Stimulated activated CD8-positive, alpha-beta memory T cell treated with anti-CD3 and anti-CD28 coated beads, Interleukin-15, amount 100 ng/mL, for 1 hour (primary cell): ENCODE measurements at places on chromosomes 11 and 22.

- no peak for DNase-seq
Observed at GRCh38 chr11:41458641-41459040, 811 bp downstream of the LRRC4C start.

GRCh38 chr11:118913411-118914125, 12.2 kb downstream of the BCL9L start:
- no peak for DNase-seq

- DNase-seq: no peak
Observed at GRCh38 chr11:71580057-71581003, 2.3 kb downstream of the KRTAP5-11 start.

DNA sequence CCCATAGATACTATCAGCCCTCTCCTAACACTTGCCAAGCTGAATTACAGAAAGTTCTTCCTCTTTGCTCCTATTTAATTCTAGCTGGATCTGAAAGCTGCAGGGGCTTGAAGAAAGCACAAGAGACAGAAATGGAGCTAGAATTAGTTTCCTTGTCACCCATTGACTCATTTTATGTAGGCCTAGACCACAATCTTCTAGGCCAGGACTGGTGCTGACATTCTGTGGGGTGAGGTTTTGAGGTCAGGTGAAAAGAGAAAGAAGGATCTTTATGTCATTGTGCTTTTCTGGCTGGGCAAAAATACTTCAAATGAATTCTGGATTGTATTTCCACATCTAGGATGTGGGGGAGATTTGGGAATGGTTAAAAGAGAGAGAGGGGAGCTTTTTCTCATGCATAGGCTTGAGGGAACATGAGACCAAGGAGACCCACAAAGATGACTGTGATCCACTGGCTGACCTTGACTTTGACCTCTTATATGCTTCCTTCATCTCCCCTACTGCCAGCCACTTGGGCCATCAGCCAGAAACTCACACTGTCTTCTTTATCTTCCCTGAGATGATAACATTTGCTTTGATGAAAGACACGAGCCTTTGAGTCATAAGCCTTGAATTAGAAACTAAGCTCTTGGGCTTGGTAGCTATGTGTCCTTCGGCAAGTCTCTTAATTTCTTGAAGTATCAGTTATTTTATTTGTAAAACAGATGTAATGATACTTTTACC, 274.9 kb upstream of the CADM1 start:
- no peak for DNase-seq

DNA sequence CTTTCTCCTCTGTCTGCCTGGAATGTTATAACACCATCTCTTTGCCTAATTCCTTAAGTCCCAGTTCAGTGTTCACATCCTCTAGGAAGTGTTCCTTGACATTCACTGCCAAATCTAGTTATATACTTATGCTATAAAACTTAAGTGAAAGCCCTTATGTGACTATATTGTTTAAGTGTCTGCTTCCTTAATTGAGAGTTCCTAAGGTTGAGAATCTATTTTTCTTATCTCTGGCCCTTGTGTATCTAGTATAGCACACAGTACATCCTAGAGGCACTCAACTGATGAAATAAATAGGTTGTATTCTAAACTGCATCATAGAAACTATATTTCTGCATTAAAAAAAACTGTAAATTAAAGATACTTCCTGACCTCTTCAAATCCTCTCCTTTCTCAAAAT, 16.9 kb downstream of the KMT5B start:
- DNase-seq: no peak

DNA sequence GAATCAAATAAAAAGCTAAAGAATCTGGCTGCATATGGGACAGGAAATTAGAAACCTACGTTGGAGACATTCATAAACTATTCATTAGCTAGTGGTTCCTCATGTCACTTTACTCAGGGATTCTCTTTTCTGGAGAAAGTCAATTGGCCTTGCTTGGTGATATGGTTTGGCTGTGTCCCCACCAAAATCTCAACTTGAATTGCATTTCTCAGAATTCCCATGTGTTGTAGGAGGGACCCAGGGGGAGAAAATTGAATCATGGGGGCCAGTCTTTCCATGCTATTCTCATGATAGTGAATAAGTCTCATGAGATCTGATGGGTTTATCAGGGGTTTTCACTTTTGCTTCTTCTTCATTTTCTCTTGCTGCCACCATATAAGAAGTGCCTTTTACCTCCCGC, 91.2 kb upstream of the CD44 start:
- DNase-seq: no peak

- DNase-seq: no peak
Observed at GRCh38 chr11:71554996-71555395, 6.8 kb downstream of the KRTAP5-9 start.

DNA sequence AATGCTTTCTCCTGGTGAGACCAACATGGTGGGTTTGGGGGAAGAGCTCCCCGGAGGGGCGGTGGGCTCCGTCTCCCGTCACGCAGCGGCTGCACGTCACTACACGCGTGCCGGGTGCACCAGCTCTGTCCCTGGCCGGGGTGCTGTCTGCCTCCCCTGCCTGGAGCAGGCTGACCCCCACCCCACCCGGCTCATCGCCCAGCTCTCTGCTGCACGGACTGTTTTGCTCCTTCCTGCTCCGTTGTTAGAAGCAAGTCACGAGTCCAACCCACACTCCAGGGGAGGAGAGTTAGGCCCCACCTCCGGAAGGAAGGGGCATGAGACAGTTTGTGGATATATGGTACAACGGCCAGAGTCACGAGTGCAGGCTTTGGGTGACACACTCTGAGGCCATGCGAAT, 364.9 kb downstream of the BRD1 start:
- no peak for DNase-seq

DNA sequence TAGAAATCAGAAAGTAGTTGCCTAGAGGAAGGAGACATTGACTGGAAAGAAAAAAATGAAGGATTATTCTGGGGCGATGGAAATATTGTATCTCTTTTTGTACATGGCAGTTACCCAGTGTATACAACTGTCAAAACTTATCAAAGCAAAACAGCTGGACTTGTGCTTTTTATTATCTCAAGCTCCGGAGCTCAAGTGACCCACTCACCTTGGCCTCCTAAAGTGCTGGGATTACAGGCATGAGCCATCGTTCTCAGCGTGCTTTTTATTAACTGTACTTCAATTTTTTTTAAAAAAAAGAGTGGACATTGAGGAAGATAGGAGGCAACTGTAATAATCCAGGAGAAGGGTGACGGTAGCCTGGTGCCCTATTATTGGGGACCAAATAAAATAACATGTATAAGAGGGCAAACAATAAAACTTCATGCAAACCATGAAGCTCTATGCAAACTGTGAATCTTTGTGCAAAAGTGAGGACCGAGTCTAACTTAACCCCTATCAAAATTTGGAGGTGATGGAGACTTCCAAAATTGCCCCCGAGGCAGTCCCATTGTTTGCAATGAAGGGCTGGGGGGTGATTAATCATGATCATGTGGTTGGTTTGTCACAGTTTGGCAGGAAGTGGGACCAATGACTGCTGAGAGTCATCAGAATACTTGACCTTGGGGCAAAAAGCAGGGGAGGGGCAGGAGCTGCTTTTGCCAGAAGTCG, 23.5 kb downstream of the FZD4 start:
- DNase-seq: no peak

- no peak for DNase-seq
Observed at GRCh38 chr11:128837627-128838026, 29.5 kb downstream of the KCNJ1 start.

DNA sequence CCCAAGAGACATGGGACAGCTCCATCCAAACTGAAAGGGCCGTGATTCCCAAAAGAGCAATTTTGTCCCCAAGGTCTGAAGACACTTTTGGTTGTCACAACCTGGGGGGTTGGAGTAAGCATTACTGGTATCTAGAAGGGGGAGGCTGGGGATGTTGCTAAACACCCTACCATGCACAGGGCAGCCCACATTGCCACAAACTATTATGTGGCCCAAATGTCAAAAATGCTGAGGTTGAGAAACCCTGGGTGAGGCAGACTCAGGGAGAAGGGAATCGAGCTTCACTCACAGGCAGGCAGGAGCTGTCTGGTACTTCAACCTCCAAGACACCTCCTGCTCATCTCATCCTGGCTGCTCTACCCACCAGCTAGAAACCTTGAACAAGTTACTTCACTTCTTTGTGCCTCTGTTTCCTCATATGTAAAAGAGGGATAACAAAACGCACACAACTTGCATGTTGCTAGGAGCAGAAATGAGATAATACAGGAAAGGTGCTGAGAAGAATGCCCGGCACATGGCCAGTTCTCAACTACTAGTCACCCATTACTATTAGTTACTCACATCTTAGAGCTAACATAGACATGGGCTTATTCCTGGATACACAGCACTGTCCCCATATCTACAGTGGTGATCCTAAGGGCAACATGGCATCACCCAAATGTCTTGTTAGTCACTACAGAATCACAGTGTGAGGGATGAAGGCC, 8.8 kb downstream of the SERPIND1 start:
- DNase-seq: no peak

DNA sequence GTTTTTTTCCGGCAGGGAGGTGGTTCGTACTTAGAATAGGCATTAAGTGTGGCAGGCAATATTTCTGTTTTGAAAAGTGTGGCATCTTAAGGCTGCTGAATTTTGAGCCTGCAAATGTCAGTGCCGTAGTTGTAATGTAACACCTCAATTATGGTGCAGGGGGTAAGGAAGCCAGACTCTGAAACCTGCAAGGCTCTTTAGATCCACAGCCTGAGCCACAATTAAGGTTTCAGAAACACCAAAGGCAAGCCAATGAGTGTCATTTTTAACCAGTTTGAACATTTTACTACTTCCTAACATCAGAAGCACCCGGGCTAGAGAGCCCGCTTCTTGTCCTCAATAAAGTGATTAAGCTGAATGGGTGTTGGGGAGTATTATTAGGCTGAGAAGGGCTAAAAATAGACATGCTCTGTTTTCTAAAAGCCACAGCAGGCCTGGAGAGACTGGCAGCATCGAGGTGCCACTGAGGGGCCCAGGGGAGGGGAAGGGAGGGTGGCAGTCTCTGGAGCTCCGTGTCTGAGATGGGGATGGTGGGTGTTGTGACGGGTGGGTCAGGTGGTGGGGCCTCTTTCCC, 113.4 kb downstream of the ZBTB16 start:
- no peak for DNase-seq

DNA sequence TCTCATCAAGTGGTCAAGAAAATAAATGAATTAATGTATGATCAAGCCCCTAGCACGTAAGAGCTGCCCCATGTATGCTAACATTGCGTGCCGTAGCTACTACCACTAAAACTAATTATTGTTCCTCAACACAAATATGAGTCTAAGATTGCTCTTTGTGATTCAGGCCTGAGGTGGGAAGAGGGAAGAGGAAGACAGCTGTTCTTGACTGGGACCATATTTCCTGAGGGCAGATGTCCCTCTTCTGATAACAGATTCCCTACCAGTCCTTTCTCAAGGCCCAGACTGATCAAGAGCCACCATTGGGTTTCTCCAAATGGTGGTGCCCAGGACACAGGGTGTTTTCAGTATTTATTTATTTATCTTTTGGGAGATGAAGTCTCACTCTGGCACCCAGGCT, 87.2 kb upstream of the CADM1 start:
- no peak for DNase-seq

DNA sequence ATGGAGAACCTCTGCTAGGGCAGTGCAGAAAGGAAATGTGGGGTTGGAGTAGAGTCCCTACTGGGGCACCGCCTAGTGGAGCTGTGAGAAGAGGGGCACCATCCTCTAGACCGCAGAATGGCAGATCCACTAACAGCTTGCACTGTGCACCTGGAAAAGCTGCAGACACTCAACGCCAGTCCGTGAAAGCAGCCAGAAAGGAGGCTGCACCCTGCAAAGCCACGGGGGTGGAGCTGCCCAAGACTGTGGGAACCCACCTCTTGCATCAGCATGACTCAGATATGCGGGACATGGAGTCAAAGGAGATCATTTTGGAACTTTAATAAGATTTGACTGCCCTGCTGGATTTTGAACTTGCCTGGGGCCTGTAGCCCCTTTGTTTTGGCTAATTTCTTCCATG, 8.7 kb downstream of the TSKU start:
- DNase-seq: no peak

GRCh38 chr11:9494316-9494715, 33.5 kb downstream of the ZNF143 start:
- DNase-seq: no peak

- DNase-seq: no peak
Observed at GRCh38 chr11:65616575-65617001, 1.0 kb downstream of the PCNX3 start.

GRCh38 chr11:82936261-82936660, 34.7 kb downstream of the DDIAS start:
- no peak for DNase-seq

DNA sequence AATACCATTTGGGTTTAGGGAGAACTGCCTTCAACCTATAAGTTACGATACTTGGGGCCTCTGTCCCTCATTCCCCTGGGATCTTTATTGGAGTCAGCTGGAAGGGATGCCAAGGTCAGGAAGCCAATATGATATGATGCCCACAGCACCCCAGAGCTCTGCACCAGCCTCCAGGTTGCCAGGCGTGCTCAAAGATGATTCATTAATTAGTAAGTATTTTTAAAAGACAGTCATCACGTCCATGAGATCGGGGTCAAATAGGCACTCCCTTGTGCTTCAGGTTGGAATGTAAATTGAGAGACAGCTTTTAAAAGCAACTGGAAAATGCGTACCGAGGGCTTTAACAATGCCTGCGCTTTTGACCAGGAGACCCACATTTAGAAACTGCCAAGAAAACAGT, 57.0 kb upstream of the CD5 start:
- DNase-seq: no peak

DNA sequence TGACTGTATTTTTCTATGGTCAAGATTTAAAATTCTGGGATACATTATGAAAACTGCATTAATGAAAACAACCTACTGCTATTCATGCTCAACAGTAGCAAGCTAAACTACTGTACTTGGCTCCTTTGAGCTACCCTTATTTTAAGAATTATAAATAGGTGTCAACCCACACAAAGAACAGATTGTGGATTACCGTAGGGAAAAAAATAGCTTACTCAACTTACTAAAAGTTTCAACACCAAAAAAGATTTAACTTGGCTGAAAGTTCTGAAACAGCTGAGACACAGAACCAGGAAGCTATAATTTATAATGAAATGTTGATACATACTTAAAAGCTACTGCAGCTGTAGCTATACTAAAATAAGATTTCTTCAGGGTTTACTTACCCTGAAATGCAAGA, 10.1 kb downstream of the LIN7C start:
- DNase-seq: no peak

DNA sequence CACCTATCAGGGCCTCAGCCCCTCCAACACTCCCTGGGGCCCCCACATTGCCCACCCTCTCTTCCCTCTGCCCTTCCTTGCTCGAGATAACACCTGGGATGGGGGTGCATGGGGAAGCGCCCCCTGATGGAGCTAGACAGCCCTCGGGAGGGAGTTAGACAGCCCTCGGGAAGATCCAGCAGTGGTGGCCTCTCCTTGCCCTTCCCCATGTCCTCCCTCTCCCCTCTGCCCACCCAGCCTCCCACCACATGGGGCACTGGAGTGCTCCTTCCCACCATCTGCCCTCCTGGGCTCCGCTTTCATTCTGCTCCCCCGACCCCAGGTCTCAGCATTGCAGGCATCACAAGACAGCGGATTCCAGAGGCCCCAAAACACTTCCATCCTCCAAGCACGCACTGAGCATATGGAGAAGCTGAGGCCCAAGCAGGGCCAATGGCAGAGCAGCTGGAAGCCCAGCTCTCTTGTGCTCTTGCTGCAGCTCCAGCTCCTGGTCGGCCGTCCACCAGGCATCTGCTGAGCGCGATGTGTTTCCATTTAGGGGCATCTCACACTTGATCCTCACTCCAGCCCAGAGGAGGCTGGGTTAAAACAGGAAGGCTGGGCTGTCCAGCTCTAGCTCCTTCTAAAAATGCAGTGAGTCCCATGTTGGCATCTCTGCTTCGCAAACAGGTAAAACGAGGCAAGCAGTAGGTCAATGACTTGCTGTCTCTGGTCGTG, 65.6 kb downstream of the IGLL1 start:
- DNase-seq: no peak

- DNase-seq: no peak
Observed at GRCh38 chr11:2943711-2944118, 14.5 kb upstream of the PHLDA2 start.
